HS-27A (cell line): ENCODE measurements at places on chromosomes 7 and 10.

- peak; percentile 38 for DNase-seq
Observed at GRCh38 chr10:101066146-101066895, 4.5 kb downstream of the KAZALD1 start.

DNA sequence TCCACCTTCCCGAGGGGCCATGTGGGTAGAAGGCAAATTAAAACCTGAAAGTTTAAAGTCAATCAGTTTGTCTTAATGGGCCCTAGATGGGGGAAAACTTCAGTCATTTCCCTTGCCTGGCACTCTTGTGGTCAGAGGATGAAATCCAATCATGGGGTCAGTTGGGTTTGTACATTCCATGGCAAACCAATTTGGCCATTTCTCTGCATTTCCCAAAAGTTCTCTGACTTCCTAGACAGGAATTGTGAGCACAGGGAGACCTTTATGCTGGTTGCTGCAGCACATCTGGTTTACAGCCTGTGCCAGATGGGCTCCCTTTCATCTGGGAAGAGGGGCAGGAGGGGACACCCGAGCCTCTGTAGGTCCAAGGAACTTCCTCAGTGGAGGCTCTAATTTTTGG lies 113.0 kb downstream of the CYP26A1 start:
- DNase-seq: no peak

GRCh38 chr7:55148571-55148970 lies 129.8 kb downstream of the EGFR start:
- no peak for DNase-seq

DNA sequence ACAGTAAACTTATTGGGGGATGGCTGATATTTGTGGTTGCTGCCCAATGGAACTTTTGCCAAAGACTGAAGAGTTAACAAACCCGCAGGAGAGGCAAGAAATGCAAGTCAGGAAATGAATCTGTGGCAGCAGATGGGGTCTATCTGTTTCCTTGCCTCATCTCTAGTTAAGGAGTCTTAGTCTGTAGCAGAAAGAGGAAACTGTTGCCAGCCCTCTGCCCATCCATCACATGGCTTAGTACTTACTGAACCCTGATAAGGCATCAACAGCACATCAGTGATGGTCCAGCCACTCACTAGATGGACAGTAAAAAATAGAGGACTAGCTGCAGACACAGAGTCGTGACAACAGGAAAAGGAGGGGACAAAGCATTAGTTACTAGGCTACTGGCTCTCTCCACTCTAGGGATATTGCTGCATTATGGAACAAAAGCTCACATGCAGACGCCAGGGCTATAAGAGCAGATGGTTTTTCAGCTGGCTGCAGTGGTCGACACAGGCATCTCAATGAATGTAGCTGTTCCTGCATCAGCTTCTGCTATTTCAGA lies 614.7 kb downstream of the PARD3 start:
- DNase-seq: no peak

- no peak for DNase-seq
Observed at GRCh38 chr10:124025152-124025551, 68.2 kb downstream of the CHST15 start.

DNA sequence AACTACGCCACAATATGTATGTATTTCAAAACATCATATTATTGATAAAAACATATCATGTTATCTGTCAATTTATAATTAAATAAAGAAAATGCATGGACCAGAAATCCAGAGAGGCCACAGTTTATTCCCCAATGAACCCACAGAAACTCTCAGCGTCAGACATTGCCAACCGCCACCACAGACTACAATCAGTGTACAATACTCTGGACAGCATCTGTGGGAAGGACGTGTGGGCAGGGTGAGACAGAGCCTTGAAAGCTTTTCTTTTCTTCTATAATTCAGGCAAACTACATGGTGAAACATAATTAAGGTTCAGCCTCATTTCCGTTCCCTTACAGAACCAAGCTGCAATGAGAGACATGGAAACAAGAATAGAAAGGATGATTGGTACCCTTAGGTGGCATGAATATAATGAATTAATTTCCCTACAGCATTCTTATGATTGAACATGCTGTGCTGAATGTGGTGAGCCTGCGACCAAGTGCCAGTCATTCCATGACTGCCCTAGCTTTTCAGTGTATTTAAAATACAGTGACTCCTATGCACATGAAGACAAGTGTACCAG lies 909.3 kb downstream of the SORCS1 start:
- no peak for DNase-seq

- no peak for DNase-seq
Observed at GRCh38 chr7:68840991-68841390, 757.3 kb upstream of the AUTS2 start.

DNA sequence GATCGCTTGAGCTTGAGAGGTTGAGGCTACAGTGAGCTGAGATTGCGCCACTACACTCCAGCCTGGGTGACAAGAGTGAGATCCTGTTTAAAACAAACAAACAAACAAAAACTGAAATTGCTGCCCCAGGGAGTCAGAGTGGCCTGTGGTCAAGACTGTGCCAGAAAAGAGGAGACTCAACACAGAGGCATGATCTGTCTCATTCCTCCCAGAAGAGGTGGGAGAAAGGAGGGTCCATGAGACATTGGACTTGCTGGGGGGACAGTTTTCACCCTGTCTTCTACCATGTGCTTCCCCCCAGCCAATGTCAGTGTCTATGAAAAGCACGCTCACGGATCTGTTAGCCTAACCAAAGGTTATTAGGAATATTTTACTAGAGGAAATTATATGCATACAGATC lies 3.2 kb downstream of the ZNF853 start:
- no peak for DNase-seq

- DNase-seq: no peak
Observed at GRCh38 chr7:127810696-127811660, 159.0 kb downstream of the SND1 start.

DNA sequence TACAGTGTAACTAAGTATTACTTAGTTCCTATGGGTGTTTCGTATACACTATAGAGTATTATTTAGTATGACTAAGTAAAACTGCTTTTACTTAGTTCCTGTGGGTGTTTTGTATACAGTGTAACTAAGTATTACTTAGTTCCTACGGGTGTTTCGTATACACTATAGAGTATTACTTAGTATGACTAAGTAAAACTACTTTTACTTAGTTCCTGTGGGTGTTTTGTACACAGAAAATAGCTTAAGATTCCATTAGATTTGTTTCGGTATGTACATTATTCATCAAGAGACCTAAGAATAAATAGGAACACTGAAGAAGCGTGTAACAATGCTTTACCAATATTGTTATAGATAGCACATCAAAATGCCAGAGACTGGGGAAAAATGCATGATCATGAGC lies 25.0 kb downstream of the IGF2BP3 start:
- no peak for DNase-seq
